ENCODE measurements at places on chromosomes 3 and 15. TPM values are rescaled to one million over a fixed set of nuclear protein-coding genes. Genes with fewer than 3 reads are reported as not detected.
A peak's percentile ranks its signal among the peaks of the same experiment; 100 is the strongest.

Gene SUCNR1
- not detected for total RNA-seq

DNA sequence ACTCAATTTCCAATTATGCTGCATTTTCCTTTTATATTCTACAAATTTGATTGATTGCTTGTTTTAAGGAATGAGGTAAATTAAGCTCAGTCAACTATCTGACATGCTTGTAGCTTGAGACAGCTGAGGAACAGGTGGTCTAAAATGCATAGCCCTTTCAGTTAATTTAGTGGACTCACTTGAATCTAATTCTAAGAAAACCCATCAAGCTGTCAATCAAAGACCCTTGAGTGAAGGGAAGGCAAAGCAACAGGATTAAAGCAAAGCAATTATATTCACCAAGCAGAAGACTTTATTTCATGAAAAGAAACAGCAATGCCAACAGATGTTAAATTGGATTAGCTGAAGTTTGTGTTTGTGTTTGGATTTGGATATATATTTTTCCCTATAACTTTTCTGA lies 228.5 kb downstream of the ARPP21 start:
- H3K36me3 ChIP-seq, result no peaks in the 10 kb centered on the region
- no peaks in the 10 kb centered on the region for H3K4me1 ChIP-seq
- no peak overlapping the region for H3K27ac ChIP-seq
- no peak for DNase-seq
- no peaks in the 10 kb centered on the region for H3K27me3 ChIP-seq
- no peak overlapping the region for H3K4me3 ChIP-seq

- no peaks in the 10 kb centered on the region for H3K4me1 ChIP-seq
- DNase-seq, result no peak
- no peak overlapping the region for H3K27ac ChIP-seq
Measured at GRCh38 chr15:49742381-49742780, 121.5 kb downstream of the DTWD1 start.

GRCh38 chr3:73235768-73236167 lies 174.3 kb downstream of the EBLN2 start:
- H3K4me1 ChIP-seq, result no peaks in the 10 kb centered on the region
- H3K4me3 ChIP-seq, result no peak overlapping the region
- H3K27me3 ChIP-seq, result peaks cover 2% of the 10 kb centered on the region
- H3K36me3 ChIP-seq, result no peaks in the 10 kb centered on the region
- H3K27ac ChIP-seq, result no peak overlapping the region

Gene CSNK1G1
- 20.3 TPM for total RNA-seq

GRCh38 chr3:26472345-26472744 lies 150.2 kb upstream of the LRRC3B start:
- H3K4me3 ChIP-seq, result no peak overlapping the region
- no peaks in the 10 kb centered on the region for H3K36me3 ChIP-seq
- H3K27me3 ChIP-seq, result no peaks in the 10 kb centered on the region
- H3K27ac ChIP-seq, result no peak overlapping the region

- H3K4me1 ChIP-seq, result no peaks in the 10 kb centered on the region
- no peak for DNase-seq
- H3K36me3 ChIP-seq, result no peaks in the 10 kb centered on the region
- H3K27me3 ChIP-seq, result peaks cover 3% of the 10 kb centered on the region
- no peak overlapping the region for H3K4me3 ChIP-seq
Measured at GRCh38 chr3:97665896-97666295, 98.7 kb upstream of the ARL6 start.

Gene MKRN2
- 24.9 TPM for total RNA-seq

Gene GPR87
- 2.3 TPM for total RNA-seq

GRCh38 chr15:23073890-23074646 lies 34.7 kb upstream of the TUBGCP5 start:
- H3K36me3 ChIP-seq, result no peaks in the 10 kb centered on the region
- H3K4me3 ChIP-seq, result no peak overlapping the region
- no peak overlapping the region for H3K27ac ChIP-seq
- H3K27me3 ChIP-seq, result peaks cover 4% of the 10 kb centered on the region
- no peak for DNase-seq

Gene THRB
- total RNA-seq, result not detected

DNA sequence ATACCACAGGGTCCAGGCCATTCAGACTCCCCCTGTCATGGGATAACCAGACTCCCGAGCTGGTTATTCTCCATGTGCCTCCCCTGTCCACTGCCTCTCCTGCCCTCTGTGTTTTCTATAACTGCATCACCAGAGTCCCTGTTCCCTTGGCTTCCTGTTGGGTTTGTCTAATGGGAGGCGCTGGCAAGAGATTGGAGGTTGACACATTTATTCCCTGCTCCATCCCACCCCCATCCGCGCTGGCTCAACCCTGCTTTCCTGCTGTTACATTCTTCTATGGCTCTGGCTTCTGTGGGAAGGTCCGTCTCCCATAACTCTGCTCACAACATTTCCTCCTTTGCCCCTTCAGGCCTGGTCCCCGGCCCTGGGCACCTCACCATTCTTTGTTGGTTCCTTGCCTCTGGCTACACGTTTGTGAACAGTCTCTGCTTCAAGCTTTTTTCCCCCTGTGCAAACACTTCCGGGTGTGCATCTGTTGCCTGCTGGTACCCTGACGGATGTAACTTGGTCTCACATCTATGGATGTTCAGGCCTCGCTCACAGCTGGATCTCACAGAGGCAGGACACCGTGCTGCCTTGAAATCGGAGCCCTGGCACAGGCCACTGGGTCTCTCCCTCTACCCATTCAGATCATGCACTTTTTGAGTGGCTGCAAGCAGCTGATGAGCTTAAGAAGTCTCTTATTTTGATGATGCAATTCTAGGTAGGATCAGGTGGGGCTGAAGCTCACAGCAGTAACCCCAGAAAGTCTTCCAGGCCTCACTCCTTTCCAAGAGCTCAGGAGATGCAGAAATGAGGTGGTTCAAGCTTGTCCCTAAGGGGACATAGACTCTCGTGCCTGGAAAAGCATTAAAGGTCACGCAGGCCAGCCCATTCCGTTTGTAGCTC lies 68.6 kb upstream of the ATP13A3 start:
- H3K4me1 ChIP-seq, result peaks cover 2% of the 10 kb centered on the region
- peaks cover 4% of the 10 kb centered on the region for H3K27me3 ChIP-seq
- no peak overlapping the region for H3K4me3 ChIP-seq
- no peak overlapping the region for H3K27ac ChIP-seq
- H3K36me3 ChIP-seq, result no peaks in the 10 kb centered on the region
- DNase-seq, result no peak

Gene GATM
- total RNA-seq, result 3.4 TPM

Gene TMEM45A
- total RNA-seq, result 3.1 TPM

GRCh38 chr3:46986055-46986730 lies 6.7 kb downstream of the NBEAL2 start:
- no peak for DNase-seq
- H3K4me3 ChIP-seq, result no peak overlapping the region
- H3K4me1 ChIP-seq, result peaks cover 69% of the 10 kb centered on the region
- H3K27me3 ChIP-seq, result no peaks in the 10 kb centered on the region
- peak overlapping the region; percentile 95 for H3K27ac ChIP-seq
- H3K36me3 ChIP-seq, result peaks cover 11% of the 10 kb centered on the region

Gene RAB43
- 51.8 TPM for total RNA-seq

- H3K27ac ChIP-seq, result peak overlapping the region; percentile 89
- DNase-seq, result no peak
- no peaks in the 10 kb centered on the region for H3K27me3 ChIP-seq
- H3K4me1 ChIP-seq, result peaks cover 18% of the 10 kb centered on the region
- peak overlapping the region; percentile 88 for H3K4me3 ChIP-seq
- peaks cover 63% of the 10 kb centered on the region for H3K36me3 ChIP-seq
Measured at GRCh38 chr3:44762690-44763089, 1.1 kb downstream of the KIF15 start.

- no peaks in the 10 kb centered on the region for H3K4me1 ChIP-seq
- H3K4me3 ChIP-seq, result no peak overlapping the region
- no peak overlapping the region for H3K27ac ChIP-seq
- DNase-seq, result no peak
Measured at GRCh38 chr3:42780398-42780797, 7.3 kb upstream of the CCDC13 start.

DNA sequence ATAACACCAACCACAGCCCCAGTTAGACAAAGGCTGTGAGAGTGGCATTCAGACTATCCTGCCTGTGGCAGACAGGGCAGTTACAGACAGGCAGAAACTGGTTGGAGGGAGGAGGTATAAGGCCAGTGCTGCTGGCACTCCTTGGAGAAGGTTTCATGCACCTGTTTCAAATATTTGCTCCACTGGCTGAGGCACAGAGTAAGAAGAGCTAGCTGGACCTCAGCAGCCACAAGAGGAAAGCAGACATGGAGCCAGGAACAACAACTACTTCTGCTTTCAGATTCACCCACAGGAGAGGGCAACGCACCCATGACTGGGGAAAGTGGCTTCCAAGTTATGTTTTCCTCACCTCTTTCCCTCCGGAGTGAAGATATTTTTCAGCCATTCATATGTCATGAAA lies 11.5 kb upstream of the PRKAR2A start:
- peaks cover 12% of the 10 kb centered on the region for H3K36me3 ChIP-seq
- H3K27me3 ChIP-seq, result no peaks in the 10 kb centered on the region
- H3K27ac ChIP-seq, result peak overlapping the region; percentile 19
- no peak for DNase-seq
- H3K4me3 ChIP-seq, result no peak overlapping the region
- no peaks in the 10 kb centered on the region for H3K4me1 ChIP-seq

Gene PLSCR2
- total RNA-seq, result 0.25 TPM

DNA sequence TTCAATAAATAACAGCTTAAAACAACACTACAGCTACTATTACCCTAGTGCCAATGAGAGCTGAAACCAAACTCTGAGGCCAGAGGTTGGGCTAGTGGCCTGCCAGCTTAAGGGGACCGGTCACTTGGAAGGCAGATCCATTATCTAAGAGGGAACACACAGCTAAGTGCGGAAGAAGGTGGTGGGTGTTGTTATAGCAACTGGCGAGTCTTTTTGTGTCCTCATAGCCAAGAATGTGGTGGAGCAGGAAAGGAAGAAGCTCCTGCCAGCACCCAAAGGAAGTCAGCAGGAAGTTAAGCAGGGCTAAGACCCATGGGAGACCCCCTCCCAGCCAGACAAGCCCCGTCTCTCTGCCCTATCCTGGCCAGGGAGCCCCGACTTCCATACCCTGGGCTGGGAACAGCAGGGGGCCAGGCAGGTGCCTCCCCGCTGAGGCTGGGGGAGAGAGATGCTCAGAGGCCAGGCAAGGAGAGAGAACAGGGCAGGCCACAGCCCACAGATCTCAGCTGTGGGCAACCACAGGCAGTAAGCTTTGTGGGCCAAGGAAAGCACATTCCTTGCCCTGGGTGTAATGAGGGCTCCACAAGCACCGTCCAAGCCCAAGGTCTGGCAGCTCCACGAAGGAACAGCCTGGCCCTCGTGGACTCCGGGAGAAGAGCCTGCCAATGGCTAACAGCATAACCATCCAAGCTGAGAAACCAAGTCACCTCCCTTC lies 34.0 kb upstream of the HRH1 start:
- no peaks in the 10 kb centered on the region for H3K36me3 ChIP-seq
- H3K4me3 ChIP-seq, result no peak overlapping the region
- no peak for DNase-seq

- no peak overlapping the region for H3K4me3 ChIP-seq
- peak overlapping the region; percentile 66 for H3K27ac ChIP-seq
- peaks cover 62% of the 10 kb centered on the region for H3K4me1 ChIP-seq
- no peaks in the 10 kb centered on the region for H3K27me3 ChIP-seq
- H3K36me3 ChIP-seq, result peaks cover 39% of the 10 kb centered on the region
Measured at GRCh38 chr3:171228240-171228639, 201.7 kb upstream of the SLC2A2 start.

Gene ZNF106
- 62.7 TPM for total RNA-seq

GRCh38 chr15:80495401-80495942 lies 91.3 kb downstream of the ARNT2 start:
- H3K27ac ChIP-seq, result no peak overlapping the region
- H3K4me1 ChIP-seq, result no peaks in the 10 kb centered on the region
- H3K4me3 ChIP-seq, result no peak overlapping the region
- H3K27me3 ChIP-seq, result peaks cover 10% of the 10 kb centered on the region
- no peak for DNase-seq

GRCh38 chr3:24299806-24300626 lies 194.6 kb downstream of the THRB start:
- H3K27ac ChIP-seq, result no peak overlapping the region
- no peaks in the 10 kb centered on the region for H3K36me3 ChIP-seq
- DNase-seq, result no peak
- peaks cover 6% of the 10 kb centered on the region for H3K27me3 ChIP-seq
- no peak overlapping the region for H3K4me3 ChIP-seq
- no peaks in the 10 kb centered on the region for H3K4me1 ChIP-seq

Gene GP5
- total RNA-seq, result 0.39 TPM

DNA sequence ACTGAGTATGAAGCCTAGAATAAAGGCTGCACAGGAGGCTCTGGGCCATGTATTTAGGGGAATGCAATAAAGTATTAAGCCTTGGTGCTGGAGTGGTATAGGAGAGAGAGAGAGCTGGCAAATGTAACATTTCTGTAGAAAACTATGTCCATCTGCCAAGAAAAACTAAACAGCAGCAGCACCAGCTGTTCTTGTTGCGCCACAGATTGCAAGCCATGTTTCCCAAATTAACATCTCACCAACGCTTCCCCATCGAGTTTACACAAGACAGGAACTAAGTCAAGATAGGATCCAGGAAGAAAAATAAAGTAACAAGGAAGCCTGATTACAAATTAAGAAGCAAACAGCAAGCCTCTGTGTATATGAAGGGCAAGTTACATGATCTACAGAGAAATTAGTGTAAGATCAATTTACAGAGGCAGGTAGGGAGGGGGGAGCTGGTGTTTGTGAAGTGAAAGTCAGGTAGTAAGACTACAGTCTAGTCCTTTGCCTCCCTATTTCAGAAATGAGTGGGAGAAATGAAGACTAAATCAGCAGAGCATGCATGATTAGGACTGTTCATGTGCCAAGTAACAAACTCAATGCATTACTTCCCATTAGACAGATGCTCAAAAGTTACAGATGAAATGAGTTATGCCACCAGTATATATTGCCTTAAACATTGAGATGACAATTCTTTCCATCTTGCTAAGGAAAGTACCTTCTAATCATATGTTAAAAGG lies 900.5 kb downstream of the EPHA3 start:
- H3K4me3 ChIP-seq, result no peak overlapping the region
- DNase-seq, result no peak

DNA sequence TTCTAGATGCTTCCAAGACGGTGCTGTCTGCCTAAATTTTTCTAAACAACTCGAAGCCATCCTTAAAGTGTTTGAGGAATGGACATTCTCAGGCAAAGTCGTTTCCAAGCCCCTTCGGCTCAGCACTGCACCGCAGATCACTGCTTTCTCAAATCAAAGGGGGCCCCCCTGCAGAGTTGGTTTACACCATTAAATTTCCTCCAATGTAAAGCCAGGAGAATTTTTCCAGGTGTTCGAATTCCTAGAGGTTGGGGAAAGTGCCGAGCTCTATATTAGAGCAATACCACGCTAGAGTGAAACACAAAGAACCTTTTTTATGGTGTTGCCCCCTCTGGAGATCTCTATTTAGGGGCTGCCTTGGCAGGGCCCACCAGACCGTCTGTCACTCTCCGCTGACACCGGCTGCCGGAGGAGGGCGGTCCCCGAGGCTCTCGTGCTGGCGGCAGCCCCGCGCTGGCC lies 277.9 kb upstream of the NR2F2 start:
- H3K4me1 ChIP-seq, result peaks cover 3% of the 10 kb centered on the region
- no peak overlapping the region for H3K4me3 ChIP-seq
- H3K27ac ChIP-seq, result no peak overlapping the region
- H3K36me3 ChIP-seq, result no peaks in the 10 kb centered on the region

Gene HCLS1
- total RNA-seq, result 200 TPM

- no peaks in the 10 kb centered on the region for H3K36me3 ChIP-seq
- no peak overlapping the region for H3K4me3 ChIP-seq
- no peak overlapping the region for H3K27ac ChIP-seq
- no peak for DNase-seq
Measured at GRCh38 chr3:177523872-177524438, 326.7 kb upstream of the TBL1XR1 start.

Gene ANKUB1
- total RNA-seq, result not detected

- no peak overlapping the region for H3K27ac ChIP-seq
- DNase-seq, result no peak
- H3K4me1 ChIP-seq, result no peaks in the 10 kb centered on the region
- no peaks in the 10 kb centered on the region for H3K36me3 ChIP-seq
Measured at GRCh38 chr15:96182736-96183513, 147.6 kb upstream of the NR2F2 start.
